ENCODE measurements at places on chromosomes 2 and 18.

DNA sequence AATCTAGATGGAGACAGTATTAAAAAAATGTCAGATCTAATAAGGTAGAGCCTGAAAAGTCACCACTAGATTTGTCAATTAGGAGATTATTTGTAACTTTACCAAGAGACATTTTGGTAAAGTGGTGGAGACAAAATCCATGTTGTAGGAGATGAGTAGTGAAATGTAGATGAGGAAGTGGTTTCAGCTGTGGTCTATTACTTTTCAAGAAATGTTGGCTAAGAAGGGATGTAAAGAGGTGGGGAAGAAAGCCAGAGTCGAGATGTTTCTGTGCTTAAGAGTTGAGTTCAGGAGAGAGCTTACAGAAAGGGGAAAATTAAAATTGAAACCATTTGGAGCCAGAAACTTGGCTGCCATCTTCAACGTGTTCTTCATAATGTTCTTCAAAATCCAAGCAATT lies 22.2 kb downstream of the ACVR2A start:
- H3K36me3 ChIP-seq = no peaks in the 10 kb centered on the region
- no peaks in the 10 kb centered on the region for H3K4me1 ChIP-seq
- no peak for DNase-seq

- H3K27ac ChIP-seq = no peak overlapping the region
- no peaks in the 10 kb centered on the region for H3K27me3 ChIP-seq
- no peaks in the 10 kb centered on the region for H3K4me1 ChIP-seq
- H3K4me3 ChIP-seq = no peak overlapping the region
Observed at GRCh38 chr18:46705521-46705920, 48.5 kb upstream of the LOXHD1 start.

DNA sequence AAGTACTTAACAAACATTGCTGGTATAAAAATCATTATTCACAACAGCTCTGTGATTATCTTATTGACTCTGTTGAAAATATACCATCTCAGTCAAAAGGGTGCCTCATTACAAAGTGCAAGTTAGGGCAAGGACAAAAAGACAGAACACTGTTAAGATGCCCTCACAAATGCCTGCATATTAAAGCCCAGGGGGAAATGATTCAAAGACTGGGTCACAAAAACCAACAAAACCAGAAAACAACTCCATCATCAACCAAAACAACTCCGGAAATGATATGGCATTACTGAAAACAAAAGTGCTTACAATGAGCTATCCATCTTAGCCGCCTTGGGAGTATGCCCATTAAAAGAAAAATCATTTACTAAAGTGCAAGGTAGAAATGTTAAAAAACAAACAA lies 9.9 kb downstream of the PLA2R1 start:
- no peak overlapping the region for H3K4me3 ChIP-seq
- peaks cover 10% of the 10 kb centered on the region for H3K4me1 ChIP-seq
- no peak overlapping the region for H3K27ac ChIP-seq
- H3K36me3 ChIP-seq = no peaks in the 10 kb centered on the region
- no peaks in the 10 kb centered on the region for H3K27me3 ChIP-seq

- no peaks in the 10 kb centered on the region for H3K4me1 ChIP-seq
- DNase-seq = no peak
- no peak overlapping the region for H3K4me3 ChIP-seq
- H3K27ac ChIP-seq = no peak overlapping the region
Observed at GRCh38 chr2:139514951-139515350, 734.8 kb upstream of the NXPH2 start.

DNA sequence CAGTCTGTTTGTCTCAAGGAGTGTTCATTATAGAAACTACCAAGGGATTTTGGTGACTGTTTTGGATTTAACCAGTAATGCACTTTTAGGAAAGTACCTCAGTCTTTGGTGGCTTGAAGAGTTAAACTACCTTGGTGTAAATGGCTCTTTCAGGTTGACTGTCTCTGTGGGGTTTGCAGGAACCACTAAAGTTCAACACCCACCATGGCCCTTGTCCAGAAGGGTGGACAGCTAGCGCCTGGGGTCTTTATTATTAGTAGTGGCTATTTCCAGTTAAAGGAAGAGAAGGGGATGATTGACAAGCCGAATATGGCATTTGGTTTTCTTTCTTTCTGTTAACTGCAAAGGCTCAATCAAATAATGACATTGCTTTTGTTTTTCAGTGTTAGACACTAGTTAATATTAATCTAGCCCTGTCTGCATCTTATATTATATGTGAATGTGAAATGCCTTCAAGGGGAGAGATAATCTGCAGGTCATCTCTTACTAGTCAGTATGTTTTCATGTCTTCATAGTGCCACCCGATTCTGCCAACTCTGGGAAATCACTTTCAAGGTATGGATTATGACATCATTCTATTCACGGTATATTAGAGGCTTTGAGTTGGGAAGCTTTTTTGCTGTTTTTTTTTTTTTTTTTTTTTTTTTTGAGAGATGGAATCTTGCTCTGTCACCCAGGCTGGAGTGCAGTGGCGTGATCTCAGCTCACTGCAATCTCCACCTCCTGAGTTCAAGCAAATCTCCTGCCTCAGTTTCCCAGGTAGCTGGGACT lies 56.4 kb downstream of the MAP4K4 start:
- no peaks in the 10 kb centered on the region for H3K27me3 ChIP-seq
- H3K4me3 ChIP-seq = no peak overlapping the region
- no peaks in the 10 kb centered on the region for H3K36me3 ChIP-seq
- DNase-seq = no peak

DNA sequence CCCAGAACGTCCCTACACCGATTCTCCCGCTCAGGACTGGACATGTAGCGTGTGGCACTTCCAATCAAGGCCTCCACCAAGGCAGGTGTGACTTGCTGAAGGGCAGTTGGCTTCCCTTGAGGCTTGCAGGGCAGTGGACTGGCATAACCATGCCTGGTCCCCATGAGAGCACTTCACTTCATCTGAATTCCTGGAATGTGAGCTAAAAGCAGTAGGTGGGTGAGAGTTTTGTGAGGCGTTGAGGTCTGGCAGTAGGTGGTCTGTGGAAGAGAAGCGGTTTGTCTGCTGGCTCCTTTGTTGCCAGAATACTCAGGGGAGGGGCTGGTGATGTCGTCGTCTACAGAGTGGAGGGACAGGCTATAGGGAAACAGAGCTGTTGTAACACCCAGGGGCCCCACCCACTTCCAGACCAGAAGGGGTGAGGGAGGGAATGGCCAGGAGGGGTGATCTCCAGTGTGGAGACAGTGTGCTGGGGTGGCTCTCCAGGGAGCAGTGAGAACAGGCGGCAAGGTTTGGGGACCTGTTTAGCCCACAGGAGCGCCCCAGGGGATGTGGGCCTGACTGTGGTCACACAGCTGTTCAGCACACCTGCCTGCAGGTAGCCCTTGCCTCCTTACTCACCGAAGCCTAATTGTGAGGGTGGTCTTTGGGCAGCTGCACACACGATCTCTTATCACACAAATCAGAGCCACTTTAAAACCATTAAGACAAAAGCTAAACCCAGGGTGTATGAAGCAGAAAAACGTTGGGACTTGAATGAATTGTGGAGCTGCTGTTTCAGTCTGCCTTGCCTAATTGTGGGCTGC lies 21.5 kb upstream of the ALKAL2 start:
- H3K4me1 ChIP-seq = no peaks in the 10 kb centered on the region
- no peak overlapping the region for H3K4me3 ChIP-seq
- H3K36me3 ChIP-seq = no peaks in the 10 kb centered on the region
- no peak for DNase-seq
- H3K27me3 ChIP-seq = no peaks in the 10 kb centered on the region

DNA sequence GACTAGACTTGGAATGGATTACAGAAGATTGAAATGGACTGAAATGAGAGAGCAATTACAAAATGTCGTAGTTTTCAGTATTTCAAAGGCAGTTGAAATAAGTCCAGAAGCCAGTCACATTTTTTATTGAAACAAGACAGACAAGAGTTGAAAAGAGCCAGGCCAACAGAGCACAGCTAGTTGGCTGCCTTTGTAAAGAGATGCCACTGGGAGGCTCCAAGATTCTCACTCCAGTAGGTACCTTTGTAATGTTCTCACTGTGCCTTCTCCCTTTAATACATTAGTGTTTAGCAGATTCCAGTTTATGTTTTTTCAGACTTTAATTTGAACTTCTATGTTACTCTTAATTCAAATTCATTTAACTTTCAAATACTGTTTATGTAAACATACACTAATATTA lies 234.8 kb downstream of the DSEL start:
- H3K27me3 ChIP-seq = no peaks in the 10 kb centered on the region
- H3K4me1 ChIP-seq = no peaks in the 10 kb centered on the region
- DNase-seq = no peak
- H3K27ac ChIP-seq = no peak overlapping the region

DNA sequence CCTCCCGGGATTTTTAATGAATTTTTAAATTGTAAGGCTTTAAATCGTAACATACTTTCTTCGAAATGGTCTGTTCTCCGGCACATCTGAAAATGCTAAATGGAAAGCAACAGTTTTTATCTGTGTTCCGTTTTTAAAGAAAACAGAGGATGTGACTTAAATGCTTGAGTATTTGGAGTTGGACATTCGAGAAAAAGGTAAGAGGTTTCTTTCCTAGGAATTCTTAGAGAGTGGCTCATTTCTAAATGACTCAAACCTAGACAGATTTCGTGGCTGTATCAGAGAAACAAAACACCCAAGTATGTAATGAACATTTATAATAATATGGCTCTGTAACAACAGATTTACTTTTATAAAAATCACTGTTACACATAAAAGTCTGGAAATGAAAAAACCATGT lies 177.6 kb upstream of the CCDC68 start:
- H3K4me3 ChIP-seq = no peak overlapping the region
- H3K4me1 ChIP-seq = no peaks in the 10 kb centered on the region
- no peak for DNase-seq
- no peak overlapping the region for H3K27ac ChIP-seq
- no peaks in the 10 kb centered on the region for H3K36me3 ChIP-seq

- no peak overlapping the region for H3K27ac ChIP-seq
- no peaks in the 10 kb centered on the region for H3K27me3 ChIP-seq
- DNase-seq = no peak
- H3K36me3 ChIP-seq = no peaks in the 10 kb centered on the region
Observed at GRCh38 chr2:99072551-99072950, 69.0 kb upstream of the C2orf15 start.

- H3K36me3 ChIP-seq = peaks cover 52% of the 10 kb centered on the region
- H3K4me1 ChIP-seq = peaks cover 4% of the 10 kb centered on the region
- no peak overlapping the region for H3K27ac ChIP-seq
- no peak overlapping the region for H3K4me3 ChIP-seq
Observed at GRCh38 chr2:241228081-241228859, 39.8 kb downstream of the ANO7 start.
